ENCODE measurements at places on chromosomes 2 and 18.

- no peak for DNase-seq
Measured at GRCh38 chr2:69977186-69977585, 15.8 kb upstream of the ASPRV1 start.

DNA sequence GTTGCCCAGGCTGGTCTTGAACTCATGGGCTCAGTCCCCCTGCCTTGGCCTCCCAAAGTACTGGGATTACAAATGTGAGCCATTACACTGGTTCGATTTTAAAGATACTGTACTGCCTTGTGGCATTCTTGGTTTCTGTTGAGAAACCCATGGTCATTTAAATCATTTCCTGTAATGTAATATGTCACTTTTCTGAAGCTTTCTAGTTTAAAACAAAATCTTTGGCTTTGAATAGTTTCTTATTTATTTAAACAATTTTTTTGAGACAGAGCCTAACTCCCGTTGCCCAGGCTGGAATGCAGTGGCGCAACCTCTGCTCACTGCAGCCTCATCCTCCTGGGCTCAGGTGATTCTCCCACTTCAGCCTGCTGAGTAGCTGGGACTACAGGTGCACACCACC lies 8.9 kb downstream of the ZNF512 start:
- DNase-seq = no peak

- DNase-seq = no peak
Measured at GRCh38 chr2:46068636-46069035, 228.6 kb upstream of the EPAS1 start.

- DNase-seq = no peak
Measured at GRCh38 chr2:59881218-59881617, 672.2 kb downstream of the BCL11A start.

GRCh38 chr18:60875957-60876507 lies 457.2 kb upstream of the CDH20 start:
- no peak for DNase-seq

GRCh38 chr2:121133551-121134319 lies 151.3 kb downstream of the TFCP2L1 start:
- DNase-seq = no peak

- no peak for DNase-seq
Measured at GRCh38 chr2:181393472-181393871, 63.7 kb upstream of the ITGA4 start.

- DNase-seq = no peak
Measured at GRCh38 chr2:134324947-134325346, 71.1 kb downstream of the MGAT5 start.

DNA sequence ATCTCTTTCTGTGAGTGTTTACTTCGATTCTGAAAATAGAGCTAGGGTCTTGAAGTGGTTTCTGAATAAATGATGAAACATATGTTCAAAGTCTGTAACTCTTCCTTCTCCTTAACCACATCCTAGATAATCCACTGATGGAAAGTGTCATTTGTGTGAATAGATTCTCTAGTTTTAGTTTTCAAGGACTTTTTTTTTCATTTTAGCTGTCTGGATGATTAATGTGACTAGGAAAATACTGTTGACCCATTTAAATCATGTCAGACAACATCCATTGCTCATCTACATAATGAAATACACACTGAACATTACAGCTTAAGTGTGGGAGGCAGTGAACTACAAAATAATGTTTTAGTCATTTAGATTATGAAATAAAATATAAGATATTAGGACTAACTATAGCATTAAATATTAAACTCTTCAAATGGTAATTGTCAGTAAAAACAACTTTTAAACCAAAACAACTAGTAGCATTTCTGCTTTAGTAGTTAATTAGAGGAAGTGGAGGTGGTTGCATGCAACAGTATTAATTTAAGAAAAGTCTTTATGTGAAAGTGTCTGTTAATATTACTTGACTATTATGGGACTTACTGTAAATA lies 39.1 kb upstream of the DLX1 start:
- no peak for DNase-seq

- DNase-seq = no peak
Measured at GRCh38 chr18:22800551-22800951, 132.6 kb upstream of the RBBP8 start.

DNA sequence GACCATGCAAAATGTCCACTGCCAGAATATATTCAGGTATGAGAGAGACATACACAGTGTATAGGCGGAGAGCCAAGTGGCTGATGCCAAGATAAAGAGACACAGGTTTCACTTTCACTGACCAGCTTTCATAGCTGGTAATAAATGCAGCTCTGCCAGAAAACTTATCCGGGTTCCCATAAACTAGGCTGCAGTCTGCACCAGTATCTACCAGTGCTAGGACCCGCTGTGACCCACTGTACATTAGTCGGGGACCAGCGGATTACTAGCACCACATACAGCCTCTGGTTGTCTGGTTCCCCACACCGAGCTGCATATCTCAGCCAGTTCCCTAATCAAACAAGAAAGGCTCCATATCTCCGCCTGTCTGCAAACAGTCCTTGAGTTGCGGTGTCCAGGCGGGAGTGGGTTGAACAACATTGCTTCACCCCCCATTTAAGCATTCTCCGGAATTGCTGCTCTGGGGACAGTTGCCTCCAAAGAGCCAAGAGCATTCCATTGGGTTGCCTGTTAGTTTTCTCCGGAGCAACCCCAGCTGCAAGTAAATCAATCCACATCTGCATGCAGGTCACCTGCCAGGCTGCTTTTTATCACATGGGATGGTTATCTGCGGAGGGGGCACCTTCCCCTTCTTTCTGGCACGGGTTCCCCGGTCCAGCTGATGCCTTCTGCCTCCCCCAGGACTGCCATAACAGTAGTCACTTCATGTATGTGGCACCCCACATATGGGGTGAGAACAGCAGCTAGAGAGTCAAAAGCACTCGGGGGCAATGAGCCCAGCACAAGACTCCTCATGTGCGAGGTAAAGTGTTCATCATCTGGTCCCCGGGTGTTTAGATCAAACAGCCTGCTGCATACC lies 18.0 kb upstream of the KLHL23 start:
- no peak for DNase-seq

DNA sequence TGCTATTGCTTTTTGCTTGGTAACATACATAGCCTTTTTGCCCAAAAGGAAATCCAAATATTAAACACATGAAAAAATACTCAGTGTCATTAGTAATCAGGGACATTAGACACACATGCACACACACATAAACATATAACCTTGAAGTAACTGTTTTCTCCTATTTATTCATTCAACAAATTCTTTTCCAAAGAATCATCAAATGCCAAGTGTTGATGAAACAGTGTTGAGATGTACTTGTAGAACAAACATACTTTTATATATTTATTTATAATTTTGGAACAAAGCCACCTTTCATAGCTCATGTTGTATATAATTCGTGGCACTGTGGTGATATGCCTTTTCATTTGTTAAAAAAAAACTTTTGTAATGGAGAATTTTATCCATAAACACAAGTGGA lies 81.0 kb downstream of the APLF start:
- DNase-seq = no peak

- DNase-seq = no peak
Measured at GRCh38 chr2:44944102-44944951, 2.8 kb downstream of the SIX3 start.

DNA sequence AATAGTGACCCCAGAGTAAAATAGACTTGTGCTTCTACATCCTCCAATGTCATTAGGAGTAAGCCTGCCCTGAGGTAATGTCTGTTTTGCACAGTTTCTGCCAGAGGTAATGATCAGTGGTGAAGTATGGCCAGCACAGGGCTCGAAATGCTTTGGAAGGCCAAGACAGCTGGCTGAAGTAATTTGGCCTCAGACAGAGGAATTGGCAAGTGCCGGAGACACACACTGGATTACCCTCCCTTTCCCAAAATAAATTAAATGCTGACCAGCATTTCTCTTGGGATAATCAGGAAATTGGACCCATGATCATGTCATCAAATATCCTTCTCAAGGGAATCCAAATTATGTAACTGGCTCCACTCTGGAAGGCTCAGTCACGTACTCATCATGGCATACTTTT lies 379.0 kb upstream of the CHST9 start:
- DNase-seq = no peak

- peak; percentile 15 for DNase-seq
Measured at GRCh38 chr18:36572135-36572856, 256.5 kb downstream of the TPGS2 start.

GRCh38 chr2:60000686-60001085 lies 552.8 kb downstream of the BCL11A start:
- no peak for DNase-seq

DNA sequence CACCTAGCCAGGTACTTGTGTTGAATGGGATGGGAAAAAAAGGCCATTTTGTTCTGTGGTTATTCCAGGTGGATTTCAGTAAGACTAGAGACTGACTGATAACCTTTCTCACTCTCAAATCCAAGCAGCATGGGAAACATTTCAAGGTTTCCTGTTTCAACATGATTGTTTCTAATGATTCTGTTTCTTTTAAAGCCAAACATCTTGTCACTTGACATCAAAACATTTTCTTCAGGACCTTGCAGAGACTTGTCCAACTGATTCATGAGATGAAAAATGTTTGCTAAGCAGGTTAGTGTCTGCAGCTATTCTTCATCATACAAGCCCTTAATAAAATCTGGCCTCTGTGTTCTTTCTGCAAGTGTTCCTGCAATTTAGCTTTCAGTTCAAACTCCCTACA lies 456.5 kb upstream of the CWC22 start:
- no peak for DNase-seq

- no peak for DNase-seq
Measured at GRCh38 chr2:197240421-197241041, 70.0 kb downstream of the ANKRD44 start.

GRCh38 chr2:216354306-216354705 lies 18.0 kb downstream of the MARCHF4 start:
- no peak for DNase-seq

GRCh38 chr2:239341146-239341732 lies 59.6 kb downstream of the HDAC4 start:
- no peak for DNase-seq

- no peak for DNase-seq
Measured at GRCh38 chr2:226742347-226742746, 57.3 kb downstream of the IRS1 start.

DNA sequence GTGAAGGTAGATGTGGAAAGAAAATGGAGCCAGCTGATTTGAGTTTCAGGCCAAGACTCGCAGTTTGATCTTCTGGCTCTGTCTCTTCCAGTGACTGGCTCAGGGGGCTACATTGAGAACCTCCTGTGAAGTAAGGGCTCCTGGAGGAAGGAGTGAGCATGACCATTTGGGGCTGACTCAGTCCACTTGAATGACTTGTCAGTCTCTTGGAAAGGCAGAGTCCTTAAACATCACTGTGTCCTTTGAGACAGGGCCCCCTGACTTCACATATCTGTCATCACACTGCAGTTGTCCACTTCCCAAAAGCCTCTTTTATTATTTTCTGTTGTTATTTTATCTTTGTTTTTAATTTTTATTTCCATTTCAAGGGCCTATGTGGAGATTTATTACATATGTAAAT lies 204.6 kb upstream of the APCDD1 start:
- DNase-seq = no peak

DNA sequence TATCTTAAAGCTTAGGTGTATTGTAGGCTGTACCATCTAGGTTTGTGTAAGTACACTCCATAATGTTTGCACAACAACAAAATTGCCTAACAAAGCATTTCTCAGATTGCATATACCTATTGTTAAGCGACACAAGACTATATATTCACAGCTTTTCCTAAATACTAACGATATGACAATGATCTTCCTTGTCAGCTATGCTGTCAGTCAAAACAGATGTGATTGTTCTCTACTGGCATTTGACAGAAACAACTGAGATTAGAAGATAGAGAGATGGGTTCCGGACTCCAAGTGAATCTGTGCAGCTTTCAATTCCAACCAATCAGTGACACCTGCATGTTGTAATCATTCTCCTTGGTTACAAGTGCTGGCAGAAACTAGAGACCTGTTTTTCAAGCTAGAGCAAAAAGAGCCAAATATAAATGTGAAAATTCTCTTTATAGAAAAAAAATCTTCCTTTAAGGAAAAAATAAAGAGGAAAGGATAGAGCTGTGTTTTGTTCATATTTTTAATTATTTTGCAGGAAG lies 1232.3 kb upstream of the SLC39A10 start:
- no peak for DNase-seq

- no peak for DNase-seq
Measured at GRCh38 chr2:136025057-136025973, 39.9 kb upstream of the DARS1 start.

DNA sequence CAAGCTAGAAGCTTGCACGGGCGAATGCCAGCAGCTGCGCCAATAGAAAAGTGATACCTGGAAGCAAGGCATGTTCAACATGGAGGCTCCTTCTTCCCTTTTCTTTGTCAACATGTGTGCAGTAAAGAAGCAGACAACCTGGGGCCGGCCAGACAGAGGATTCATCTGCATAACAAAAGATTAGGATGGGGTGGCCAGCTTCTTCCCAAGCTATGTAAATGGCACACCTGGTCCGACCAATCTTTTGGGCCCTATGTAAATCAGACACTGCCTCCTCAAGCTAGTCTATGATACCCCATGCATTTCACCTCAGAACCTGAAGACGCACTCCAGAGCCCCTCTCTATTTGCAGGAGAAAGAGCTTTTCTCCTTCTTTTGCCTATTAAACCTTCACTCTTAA lies 66.4 kb upstream of the TGFA start:
- DNase-seq = no peak

GRCh38 chr18:44968336-44968735 lies 287.6 kb downstream of the SETBP1 start:
- no peak for DNase-seq

- no peak for DNase-seq
Measured at GRCh38 chr2:121583555-121583954, 52.9 kb downstream of the RNU4ATAC start.

DNA sequence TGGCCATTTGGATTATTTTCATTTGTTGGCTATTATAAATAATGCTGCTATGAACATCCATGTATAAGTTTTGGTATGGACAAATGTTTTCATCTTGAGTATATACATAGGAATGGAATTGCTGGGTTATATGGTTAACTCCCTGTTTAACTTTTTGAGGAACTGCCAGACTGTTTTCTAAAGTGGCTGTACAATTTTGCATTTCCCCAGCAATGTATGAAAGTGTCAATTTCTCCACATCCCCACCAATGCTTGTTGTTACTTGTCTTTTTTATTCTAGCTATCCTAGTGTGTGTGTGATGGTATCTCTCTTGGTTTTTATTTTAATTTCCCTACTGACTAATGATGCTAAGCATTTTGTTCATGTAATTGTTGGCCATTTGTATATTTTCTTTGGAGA lies 90.6 kb upstream of the CYP26B1 start:
- DNase-seq = no peak

DNA sequence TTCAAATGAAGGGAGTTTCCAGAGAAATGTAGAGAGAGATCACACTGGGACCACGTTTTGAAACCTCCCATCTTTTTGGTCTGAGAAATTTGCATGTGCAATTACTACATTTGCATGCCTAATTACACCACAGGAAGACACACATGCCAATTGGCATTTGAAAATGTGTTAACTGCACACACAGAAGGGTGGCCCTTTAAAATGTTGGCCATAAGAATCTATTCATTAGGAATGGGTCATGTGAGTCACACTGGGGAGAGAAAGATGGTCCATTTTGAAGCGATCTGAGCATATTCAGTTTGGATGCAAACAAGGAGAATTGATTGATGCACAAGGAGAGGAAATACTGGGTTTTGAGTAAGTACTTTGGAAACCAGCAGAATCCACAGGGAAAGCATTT lies 1407.1 kb upstream of the ACVR2A start:
- no peak for DNase-seq

- peak; percentile 46 for DNase-seq
Measured at GRCh38 chr2:217899231-217900009, 103.4 kb downstream of the TNS1 start.

Measured in GM19239 (cell line).